ENCODE measurements at places on chromosomes 16 and 17.

- DNase-seq: no peak
These were observed 1.3 kb downstream of the NF1 start for GRCh38 chr17:31096106-31096436.

DNA sequence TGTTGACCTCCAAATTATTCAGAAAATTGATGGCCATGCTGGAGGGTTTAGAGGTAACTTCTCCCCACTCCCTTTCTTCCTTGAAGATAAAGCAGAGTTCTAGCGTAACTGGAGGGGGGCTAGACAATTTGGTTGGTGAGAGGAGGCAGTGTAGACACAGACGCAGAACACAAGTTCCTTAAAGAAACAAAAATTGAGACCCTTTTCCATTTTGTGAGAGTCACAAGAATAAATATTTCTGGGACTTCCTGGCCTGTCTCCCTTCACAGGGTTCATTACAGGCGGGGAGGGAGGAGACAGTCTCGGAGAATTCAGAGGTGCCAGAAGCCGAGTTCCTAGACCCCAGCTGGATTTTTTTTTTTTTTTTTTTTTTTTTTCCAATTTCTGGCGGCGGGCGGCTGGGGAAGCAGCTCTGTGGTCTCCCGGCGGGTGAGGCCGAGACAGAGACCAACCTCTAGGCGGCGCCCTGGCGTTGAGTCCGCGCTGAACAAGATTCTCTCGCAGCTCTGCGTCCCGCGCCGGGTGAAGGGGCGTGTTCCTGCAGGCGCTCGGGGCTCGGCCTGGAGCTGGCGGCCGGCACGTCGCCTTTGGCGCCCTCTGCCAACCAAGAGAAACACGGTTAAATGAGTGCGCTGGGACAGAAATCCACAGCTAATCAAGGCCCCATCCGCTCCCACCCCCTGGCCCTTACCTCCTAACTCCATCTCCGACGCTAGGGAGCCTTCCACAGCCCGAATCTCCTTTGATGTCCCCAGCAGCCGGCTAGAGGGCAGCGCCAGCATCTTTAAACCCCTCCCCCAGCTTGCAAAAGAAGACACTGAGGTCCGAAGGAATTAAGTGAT lies 10.2 kb upstream of the HOXB9 start:
- peak; percentile 66 for DNase-seq

DNA sequence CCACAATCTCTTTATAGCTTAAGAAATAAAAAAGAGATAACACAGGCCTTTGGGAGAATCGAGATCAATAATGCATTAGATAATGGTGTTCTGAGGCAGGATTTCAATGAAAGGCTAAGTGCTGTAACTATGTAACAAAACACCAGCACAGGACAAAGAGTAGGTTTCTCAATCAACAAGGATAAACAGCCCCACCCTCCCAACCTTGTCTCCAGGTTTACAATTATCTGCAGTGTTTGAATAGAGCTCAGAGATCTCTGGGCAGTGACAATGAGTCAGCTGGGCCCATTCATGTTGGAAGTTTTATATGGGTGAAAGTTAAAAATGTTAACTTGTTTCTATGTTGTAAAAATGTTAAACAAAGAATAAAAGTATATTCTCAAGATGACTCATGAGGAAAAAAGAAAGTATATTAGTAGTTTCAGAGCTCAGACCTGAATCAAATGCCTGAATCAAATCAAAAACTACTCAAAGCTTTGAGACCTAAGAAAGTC lies 17.0 kb upstream of the KRT20 start:
- no peak for DNase-seq

- DNase-seq: no peak
These were observed 264.7 kb downstream of the C16orf95 start for GRCh38 chr16:87052506-87052905.

DNA sequence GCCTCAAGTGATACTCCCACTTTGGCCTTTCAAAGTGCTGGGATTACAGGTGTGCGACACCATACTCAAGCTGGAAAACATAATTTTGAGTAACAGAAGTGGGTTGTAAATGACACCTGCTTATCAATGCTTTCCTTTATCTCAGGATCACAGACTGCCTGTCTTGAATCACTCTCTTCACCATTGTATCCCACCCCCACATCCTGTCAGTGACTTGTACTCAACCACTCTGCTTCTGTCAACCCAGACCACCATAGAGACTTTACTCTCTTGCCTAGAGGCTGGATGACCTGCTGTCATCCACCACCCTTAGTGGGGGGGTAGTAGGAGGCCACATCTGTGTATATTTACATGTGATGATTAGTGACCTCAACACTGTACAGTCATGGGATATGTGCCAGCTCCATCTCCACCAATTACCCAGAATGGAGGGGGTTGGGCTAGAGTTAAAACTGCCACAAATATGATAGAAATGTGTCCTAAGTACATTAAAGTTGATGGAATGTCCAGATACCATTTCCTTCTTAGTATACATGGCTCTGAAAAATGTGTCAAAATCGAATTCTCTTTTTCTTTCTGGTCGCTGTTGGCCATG lies 338.7 kb downstream of the GRIN2A start:
- DNase-seq: no peak

All from CD4-positive, alpha-beta T cell treated with Interleukin-21 for 1 hour (primary cell).